Bronchial epithelial cell (primary cell): ENCODE measurements at places on chromosomes 3 and 15. TPM values are rescaled to one million over a fixed set of nuclear protein-coding genes. Genes with fewer than 3 reads are reported as not detected.

The JMJD7 gene
- 22.9 TPM in 2 replicates for total RNA-seq

The IL17RB gene
- not detected in 2 replicates for total RNA-seq

The GASK1A gene
- total RNA-seq = 0.77 and 1.1 TPM in 2 replicates

The ZNF501 gene
- total RNA-seq = 5.5 and 6.8 TPM in 2 replicates

The SNX4 gene
- total RNA-seq = 21.9 and 23.0 TPM in 2 replicates

The CLDN11 gene
- total RNA-seq = 0.26 and 4.2 TPM in 2 replicates

The MUC20 gene
- total RNA-seq = 1.6 and 6.8 TPM in 2 replicates

The MANF gene
- total RNA-seq = 248 and 315 TPM in 2 replicates

The SETD2 gene
- 19.7 and 26.9 TPM in 2 replicates for total RNA-seq

The CLDN18 gene
- total RNA-seq = not detected in 2 replicates

The CTDSPL2 gene
- 49.0 and 77.4 TPM in 2 replicates for total RNA-seq

The LDHAL6B gene
- not detected in 2 replicates for total RNA-seq

The C3orf20 gene
- total RNA-seq = under 0.01 TPM in 1 of 2 replicates, not detected in the other

The TP53BP1 gene
- 28.7 and 29.3 TPM in 2 replicates for total RNA-seq

The BTLA gene
- total RNA-seq = not detected in 2 replicates

The ZNF770 gene
- 59.0 and 76.2 TPM in 2 replicates for total RNA-seq

The CADM2 gene
- under 0.01 and 0.26 TPM in 2 replicates for total RNA-seq
